ENCODE measurements at places on chromosomes 3 and 15. TPM values are rescaled to one million over a fixed set of nuclear protein-coding genes. Genes with fewer than 3 reads are reported as not detected.

Gene TERC
- total RNA-seq, result 12.4 TPM

Gene ATP2C1
- total RNA-seq, result 58.8 TPM

GRCh38 chr3:44993471-44994205 is 17.6 kb downstream of the EXOSC7 start:
- DNase-seq, result no peak

- DNase-seq, result peak; percentile 11
Measured at GRCh38 chr3:195911946-195912270, 3.6 kb upstream of the TNK2 start.

GRCh38 chr3:25945836-25946235 is 155.9 kb downstream of the OXSM start:
- DNase-seq, result no peak

GRCh38 chr15:49379996-49380395 is 43.0 kb upstream of the FGF7 start:
- DNase-seq, result no peak

DNA sequence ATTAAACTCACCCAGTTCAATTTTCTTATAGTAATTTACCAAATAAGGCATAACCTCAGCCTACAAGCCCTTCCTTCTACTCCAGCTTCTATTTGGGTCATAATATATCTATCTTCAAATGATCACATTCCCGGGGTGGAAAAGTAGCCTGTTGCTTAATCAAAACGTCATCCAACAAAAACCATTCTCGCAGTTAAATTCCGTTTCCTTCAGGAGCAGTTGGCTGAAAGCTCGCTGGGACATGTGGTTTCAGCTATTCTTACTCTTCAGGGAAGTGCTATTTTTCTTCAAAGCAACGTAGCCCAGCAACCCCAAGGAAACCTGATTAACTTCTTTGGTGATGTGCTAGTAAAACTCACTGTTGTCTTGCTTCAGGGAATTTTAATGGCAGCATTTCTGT is 59.6 kb downstream of the MAGI1 start:
- DNase-seq, result no peak

DNA sequence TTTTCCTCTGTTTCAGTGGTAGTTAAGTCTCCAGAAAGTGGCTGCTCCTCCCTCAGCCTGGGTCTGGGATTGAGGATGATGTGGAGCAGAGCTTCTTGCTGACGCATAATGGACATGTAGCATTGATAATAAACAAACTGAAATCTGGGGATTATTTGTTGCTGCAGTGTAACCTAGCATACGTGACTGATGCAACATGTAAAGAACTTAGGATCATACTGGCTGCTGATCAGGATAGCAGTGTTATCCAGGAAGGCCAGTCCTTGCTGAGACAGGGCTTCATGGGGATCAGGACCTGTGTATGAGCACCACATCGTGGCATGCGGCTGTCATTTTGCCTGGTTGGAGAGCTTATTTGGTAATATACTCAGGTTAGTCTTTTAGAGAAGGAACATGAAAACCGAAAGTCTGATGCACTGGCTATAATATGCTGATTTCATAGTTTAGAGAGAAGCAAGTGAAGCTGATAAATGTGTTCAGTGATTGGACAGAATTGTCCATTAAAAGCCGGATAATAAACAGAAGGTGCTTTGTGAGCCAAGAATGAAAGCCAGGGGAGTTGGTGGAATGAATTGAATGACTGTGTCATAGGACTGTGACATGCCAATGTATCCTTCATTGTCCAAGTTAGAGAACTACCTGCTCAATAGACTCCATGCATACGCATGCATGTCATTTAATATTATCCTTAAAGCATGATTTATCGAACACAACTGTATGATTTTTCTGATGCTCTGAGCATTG is 4.1 kb downstream of the MINAR1 start:
- no peak for DNase-seq

- no peak for DNase-seq
Measured at GRCh38 chr3:29406291-29406832, 125.5 kb downstream of the RBMS3 start.

DNA sequence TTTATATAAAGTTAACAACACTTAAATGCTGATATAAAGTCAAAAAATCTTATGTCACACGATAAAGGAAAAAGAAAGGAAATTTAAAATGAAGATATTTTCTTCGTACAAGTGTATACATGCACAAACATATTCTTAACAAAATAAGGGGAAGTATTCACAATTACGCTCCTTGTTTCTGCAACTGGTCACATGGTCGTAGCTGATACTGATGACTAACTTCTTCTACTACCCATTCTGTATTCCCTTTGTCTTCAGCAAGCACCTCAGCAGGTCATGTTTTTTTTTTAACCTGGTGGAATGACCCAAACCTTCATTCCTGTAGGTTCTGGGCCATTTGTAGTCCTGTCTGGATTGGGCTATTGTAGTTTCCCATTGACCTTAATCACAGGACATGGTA is 30.0 kb upstream of the CMTM8 start:
- no peak for DNase-seq

- DNase-seq, result no peak
Measured at GRCh38 chr15:60969658-60970057, 259.4 kb downstream of the RORA start.

DNA sequence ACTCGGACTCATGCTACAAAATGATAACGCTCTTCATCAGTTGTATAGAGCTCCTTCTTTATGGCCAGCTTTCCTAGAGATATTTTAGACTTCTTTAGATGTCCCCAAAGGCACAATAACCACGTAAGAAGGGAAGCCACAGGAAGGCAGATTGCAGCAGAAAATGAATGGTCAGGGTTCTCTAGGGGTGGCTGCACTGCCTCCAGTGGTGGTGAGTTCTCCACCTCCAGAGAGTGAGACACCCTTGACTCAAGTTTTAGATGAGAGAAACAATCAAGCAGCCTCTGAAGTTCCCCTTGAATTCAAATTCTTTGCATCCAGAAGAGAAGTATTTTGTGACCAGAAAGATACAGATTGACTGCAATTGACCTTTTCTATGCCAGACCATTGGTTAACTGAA is 191.5 kb downstream of the TP63 start:
- DNase-seq, result no peak
